ENCODE measurements at places on chromosomes 16 and 17. TPM values are rescaled to one million over a fixed set of nuclear protein-coding genes. Genes with fewer than 3 reads are reported as not detected.
A peak's percentile ranks its signal among the peaks of the same experiment; 100 is the strongest.

The ST6GALNAC1 gene
- polyA plus RNA-seq = 0.84 TPM

DNA sequence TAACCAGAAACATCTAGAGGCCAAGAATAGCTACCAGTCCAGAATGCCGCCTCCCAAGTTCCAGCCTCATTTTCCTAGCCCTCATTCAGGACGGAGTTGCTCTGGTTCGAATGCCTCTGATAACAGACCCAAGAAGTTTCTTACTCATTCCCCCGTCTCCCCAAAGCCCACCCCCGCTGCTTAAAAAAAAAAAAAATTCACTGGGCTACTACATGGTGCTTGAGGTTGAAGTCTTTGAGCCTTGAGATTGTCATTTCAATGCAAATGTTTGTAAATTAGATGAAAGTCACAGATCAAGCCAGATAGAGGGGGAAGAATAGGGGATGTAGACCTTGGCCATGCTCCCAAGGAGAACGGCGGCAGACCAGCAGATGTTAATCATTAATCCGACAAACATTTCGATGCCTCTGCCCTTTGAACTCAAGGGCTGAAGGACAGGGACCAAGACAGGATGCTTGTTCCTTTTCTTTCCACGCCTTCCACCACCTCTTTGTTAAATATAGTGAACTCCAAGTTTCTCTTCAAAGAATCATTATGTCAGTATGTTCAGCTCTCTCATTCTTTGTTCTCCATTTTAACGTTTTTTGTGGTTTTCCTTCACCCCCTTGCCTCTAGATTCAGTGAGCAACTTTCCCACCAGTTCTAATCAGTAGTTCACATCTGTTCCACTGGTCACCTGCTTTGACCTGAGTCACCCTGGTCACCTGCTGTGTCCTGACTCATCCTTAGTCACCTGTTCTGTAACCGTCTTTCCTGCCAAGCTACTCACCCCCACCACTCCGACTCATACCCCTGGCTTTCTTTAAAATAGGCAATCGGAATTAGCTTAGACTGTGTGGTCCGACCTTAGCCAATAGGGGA, 190.3 kb downstream of the CPPED1 start:
- H3K4me3 ChIP-seq = no peak overlapping the region
- no peaks in the 10 kb centered on the region for H3K36me3 ChIP-seq
- H3K27ac ChIP-seq = peak overlapping the region; percentile 54
- DNase-seq = no peak
- H3K4me1 ChIP-seq = peaks cover 25% of the 10 kb centered on the region
- H3K27me3 ChIP-seq = no peaks in the 10 kb centered on the region

The PRR15L gene
- 0.24 TPM for polyA plus RNA-seq

DNA sequence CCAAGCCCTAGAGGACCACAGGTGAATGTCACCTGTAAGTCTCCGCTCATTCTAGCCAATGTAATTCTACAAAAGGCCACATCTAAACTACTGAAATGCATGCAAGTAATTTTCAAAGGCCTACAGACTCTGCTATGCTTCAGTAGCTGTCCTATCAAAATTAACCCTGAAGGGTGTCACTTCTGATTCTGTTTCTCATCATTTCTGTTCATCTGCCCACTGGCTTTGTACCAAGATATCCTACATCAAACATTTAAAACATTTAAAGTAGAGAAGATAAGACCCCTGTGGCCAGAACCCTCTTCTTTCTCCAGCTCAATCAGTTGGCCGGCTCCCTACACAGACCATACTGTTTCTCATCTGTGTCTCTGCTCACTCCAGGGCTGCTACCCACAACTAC, 21.5 kb downstream of the PHF12 start:
- peaks cover 13% of the 10 kb centered on the region for H3K4me1 ChIP-seq
- peaks cover 1% of the 10 kb centered on the region for H3K36me3 ChIP-seq
- DNase-seq = no peak
- H3K27ac ChIP-seq = no peak overlapping the region
- H3K27me3 ChIP-seq = no peaks in the 10 kb centered on the region
- H3K4me3 ChIP-seq = no peak overlapping the region

DNA sequence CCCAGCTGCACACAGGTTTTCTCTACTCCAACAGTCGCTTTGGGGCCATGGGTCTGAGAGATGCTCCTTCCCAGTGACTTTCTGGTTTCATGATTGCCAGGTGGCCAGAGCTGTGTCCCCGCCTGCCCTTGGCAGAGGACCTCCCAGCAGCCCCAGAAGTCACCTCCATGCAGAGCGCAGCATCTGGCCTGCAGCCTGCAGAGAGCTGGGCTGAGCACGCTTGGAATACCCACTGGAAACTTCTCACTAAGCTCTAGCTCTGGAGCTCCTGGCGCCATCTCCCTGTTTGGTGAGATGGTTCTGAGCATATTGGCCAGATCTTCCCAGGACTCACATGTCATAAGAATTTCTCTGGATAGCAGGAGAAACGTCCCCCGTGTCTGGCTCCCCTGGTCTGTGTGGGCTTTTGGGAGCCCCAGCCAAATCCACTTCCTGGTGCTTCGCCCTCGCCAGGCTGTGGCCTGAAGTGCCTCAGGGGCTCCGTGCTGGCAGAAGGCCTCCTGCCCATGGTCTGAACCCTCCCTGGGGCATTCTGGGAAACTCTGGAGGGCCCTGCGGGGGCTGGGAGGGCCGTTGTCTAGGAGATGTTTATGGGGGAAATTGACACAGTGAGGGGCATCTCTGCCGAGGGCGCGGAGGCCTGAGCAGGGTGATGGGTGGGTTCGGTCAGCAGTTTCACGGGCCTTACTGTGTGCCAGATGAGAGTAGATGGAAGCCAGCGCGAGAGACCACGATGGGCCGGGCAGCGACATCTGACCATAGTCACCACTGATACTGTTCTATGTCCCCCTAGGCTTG, 73.2 kb upstream of the CIBAR2 start:
- H3K27me3 ChIP-seq = no peaks in the 10 kb centered on the region
- no peak overlapping the region for H3K27ac ChIP-seq
- H3K36me3 ChIP-seq = no peaks in the 10 kb centered on the region

The CRHR1 gene
- polyA plus RNA-seq = not detected

DNA sequence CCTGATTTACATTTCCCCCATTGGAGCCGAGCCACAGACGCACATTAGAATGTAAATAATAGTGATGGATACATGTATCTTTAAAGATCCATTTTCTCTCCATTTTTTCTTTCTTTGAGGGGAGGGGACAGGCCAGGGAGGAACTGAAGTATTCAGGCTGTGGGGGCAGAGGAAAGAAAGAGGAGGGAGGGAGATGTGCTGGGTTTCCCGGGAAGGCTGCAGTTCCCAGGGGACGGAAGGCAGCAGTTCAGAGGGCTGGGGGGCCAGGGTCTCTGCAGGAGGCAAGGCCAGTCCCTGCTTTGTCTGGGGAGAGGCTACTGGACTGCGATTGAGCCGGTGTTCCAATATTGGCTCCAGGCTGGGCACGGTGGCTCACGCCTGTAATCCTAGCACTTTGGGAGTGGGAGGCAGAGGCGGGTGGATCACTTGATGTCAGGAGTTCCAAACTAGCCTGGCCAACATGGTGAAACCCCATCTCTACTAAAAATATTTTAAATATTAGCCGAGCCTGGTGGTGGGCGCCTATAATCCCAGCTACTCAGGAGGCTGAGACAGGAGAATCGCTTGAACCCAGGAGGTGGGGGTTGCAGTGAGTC, 94.2 kb upstream of the LHX1 start:
- DNase-seq = no peak
- no peaks in the 10 kb centered on the region for H3K4me1 ChIP-seq
- H3K4me3 ChIP-seq = no peak overlapping the region
- no peaks in the 10 kb centered on the region for H3K27me3 ChIP-seq

GRCh38 chr17:54920819-54921218, 20.2 kb downstream of the TOM1L1 start:
- H3K4me3 ChIP-seq = no peak overlapping the region
- H3K27me3 ChIP-seq = no peaks in the 10 kb centered on the region
- no peak for DNase-seq
- H3K36me3 ChIP-seq = peaks cover 10% of the 10 kb centered on the region

The RPA1 gene
- polyA plus RNA-seq = 79.7 TPM

GRCh38 chr17:47275245-47275984, 21.8 kb downstream of the ITGB3 start:
- H3K27me3 ChIP-seq = peaks cover 16% of the 10 kb centered on the region
- DNase-seq = peak; percentile 55

The NFATC3 gene
- 11.5 TPM for polyA plus RNA-seq

- H3K27ac ChIP-seq = no peak overlapping the region
- H3K36me3 ChIP-seq = no peaks in the 10 kb centered on the region
- H3K27me3 ChIP-seq = no peaks in the 10 kb centered on the region
- H3K4me1 ChIP-seq = no peaks in the 10 kb centered on the region
Observed at GRCh38 chr16:28042811-28043210, 20.7 kb downstream of the GSG1L start.

The PRSS36 gene
- polyA plus RNA-seq = 0.95 TPM

GRCh38 chr16:3819175-3819527, 61.4 kb downstream of the CREBBP start:
- H3K4me3 ChIP-seq = no peak overlapping the region
- H3K36me3 ChIP-seq = no peaks in the 10 kb centered on the region
- H3K27me3 ChIP-seq = no peaks in the 10 kb centered on the region
- peaks cover 41% of the 10 kb centered on the region for H3K4me1 ChIP-seq

GRCh38 chr17:38796451-38797157, 2.8 kb downstream of the PIP4K2B start:
- peaks cover 20% of the 10 kb centered on the region for H3K4me1 ChIP-seq
- peaks cover 8% of the 10 kb centered on the region for H3K36me3 ChIP-seq
- no peak overlapping the region for H3K27ac ChIP-seq

The CCL2 gene
- 0.49 TPM for polyA plus RNA-seq

- no peaks in the 10 kb centered on the region for H3K4me1 ChIP-seq
- no peak for DNase-seq
- H3K27me3 ChIP-seq = peaks cover 38% of the 10 kb centered on the region
- no peak overlapping the region for H3K4me3 ChIP-seq
Observed at GRCh38 chr17:48194097-48194550, 86.6 kb downstream of the SNX11 start.

The EVI2B gene
- polyA plus RNA-seq = 0.32 TPM

The TMEM235 gene
- polyA plus RNA-seq = not detected

GRCh38 chr17:32486701-32487472, at the start of gene CDK5R1:
Gene CDK5R1 (plus strand): TSS chr17:32486993. CDS start chr17:32487621, 628 bp downstream.
- peaks cover 42% of the 10 kb centered on the region for H3K4me1 ChIP-seq
- peak within 1 kb of the TSS; percentile 83 for H3K4me3 ChIP-seq
- DNase-seq = no peak
- H3K36me3 ChIP-seq = peaks cover 25% of the 10 kb centered on the region
- no peaks in the 10 kb centered on the region for H3K27me3 ChIP-seq
- H3K27ac ChIP-seq = peak within 1 kb of the TSS; percentile 52

DNA sequence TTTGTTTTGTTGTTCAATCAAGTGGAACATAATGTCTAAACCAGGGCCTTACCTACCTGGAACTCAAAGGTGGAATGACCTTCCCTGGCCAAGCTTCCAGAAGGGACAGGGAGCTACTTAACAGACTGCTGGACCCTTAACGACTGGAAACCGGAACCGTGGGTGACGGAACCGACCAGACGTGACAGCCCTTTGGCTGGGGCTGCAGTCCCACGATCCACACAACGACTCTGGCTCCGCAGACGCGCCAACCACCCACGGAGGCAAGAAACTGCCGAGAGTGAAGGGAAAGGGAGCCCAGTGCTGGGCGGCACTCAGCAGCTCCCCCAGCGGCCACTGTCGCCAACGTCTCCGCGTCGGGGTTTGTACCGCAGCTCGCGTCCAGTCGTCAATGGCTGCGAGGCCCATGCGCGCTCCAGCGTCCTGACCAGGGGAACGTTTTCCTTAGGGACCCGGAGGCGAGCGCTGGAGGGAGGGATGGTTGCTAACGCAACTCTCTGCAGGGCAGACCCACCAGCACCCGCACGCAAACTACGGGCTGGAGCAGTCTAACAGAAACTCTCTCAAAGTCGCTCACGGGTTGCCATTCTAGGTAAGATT, 5.5 kb upstream of the KIF22 start:
- H3K4me1 ChIP-seq = peaks cover 28% of the 10 kb centered on the region
- DNase-seq = no peak
- no peaks in the 10 kb centered on the region for H3K27me3 ChIP-seq
- H3K4me3 ChIP-seq = no peak overlapping the region

The SMIM22 gene
- polyA plus RNA-seq = 8.4 TPM

The PPP1R27 gene
- polyA plus RNA-seq = 0.12 TPM

GRCh38 chr17:61400066-61400716, 548 bp downstream of the TBX2 start:
- peak overlapping the region; percentile 4 for H3K4me3 ChIP-seq
- H3K27me3 ChIP-seq = peaks cover 95% of the 10 kb centered on the region
- H3K27ac ChIP-seq = no peak overlapping the region
- H3K4me1 ChIP-seq = peaks cover 11% of the 10 kb centered on the region
- H3K36me3 ChIP-seq = no peaks in the 10 kb centered on the region
- DNase-seq = no peak

The CCL7 gene
- polyA plus RNA-seq = not detected

GRCh38 chr16:8753416-8754054, 43.9 kb downstream of the TMEM186 start:
- no peak overlapping the region for H3K4me3 ChIP-seq
- H3K36me3 ChIP-seq = peaks cover 8% of the 10 kb centered on the region
- peaks cover 12% of the 10 kb centered on the region for H3K4me1 ChIP-seq

The RHBDF2 gene
- polyA plus RNA-seq = 22.6 TPM

The TP53TG3C gene
- not detected for polyA plus RNA-seq

DNA sequence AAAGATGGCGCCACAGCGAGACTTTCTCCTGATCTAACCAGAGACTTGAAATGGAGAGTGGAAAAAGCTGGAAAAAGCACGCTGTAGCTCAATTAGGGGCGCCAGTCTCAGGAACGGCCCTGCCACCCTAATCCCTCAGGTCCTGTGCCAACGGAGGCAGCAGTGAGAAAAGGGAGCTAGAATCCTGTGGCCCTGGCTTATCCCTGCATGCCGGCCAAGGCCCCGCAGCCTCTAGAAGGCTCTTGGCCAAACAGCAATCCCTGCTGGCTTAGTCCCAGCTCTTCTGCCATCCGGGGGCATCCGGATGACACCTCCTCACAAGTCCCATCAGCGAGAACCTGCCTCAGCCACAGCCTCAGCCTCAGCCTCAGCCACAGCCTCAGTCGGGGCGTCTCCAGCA, 69.8 kb downstream of the MRM3 start:
- no peak for DNase-seq
- no peak overlapping the region for H3K4me3 ChIP-seq
- no peak overlapping the region for H3K27ac ChIP-seq

DNA sequence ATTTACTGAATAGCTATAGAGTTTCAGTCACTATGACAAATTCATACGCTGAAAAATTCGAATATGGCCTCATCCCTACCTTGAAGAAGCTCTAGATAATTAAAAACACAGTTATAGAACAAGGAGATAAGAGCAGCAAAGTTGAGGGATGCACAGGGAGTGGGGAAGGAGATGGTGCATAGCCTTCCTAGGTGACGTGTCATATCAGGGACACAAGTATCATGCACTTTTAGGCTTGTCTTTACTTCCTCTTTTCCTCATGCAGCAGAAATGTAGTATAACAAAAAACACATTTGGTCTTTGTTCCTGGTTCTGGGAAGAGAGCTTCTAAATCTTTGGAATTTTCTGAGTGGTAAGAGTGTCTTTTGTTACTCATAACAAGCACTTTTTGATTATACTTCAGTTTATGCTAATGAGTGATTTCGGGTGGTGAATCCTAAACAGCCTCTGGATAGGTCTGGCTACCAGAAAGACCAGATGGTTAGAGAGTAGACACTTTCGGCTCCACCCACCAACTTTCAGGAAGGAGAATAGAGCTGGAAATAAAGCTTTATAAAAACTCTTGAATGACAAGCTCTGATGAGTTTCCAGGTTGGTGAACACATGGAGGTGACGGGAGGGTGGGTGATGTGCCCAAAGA, 341.4 kb downstream of the UTP18 start:
- H3K27me3 ChIP-seq = no peaks in the 10 kb centered on the region
- no peaks in the 10 kb centered on the region for H3K36me3 ChIP-seq
- H3K27ac ChIP-seq = no peak overlapping the region
- no peak overlapping the region for H3K4me3 ChIP-seq
- no peak for DNase-seq

The BIRC5 gene
- 1.6 TPM for polyA plus RNA-seq

The TLCD2 gene
- polyA plus RNA-seq = 0.76 TPM
